ENCODE measurements at places on chromosomes 3 and 15. TPM values are rescaled to one million over a fixed set of nuclear protein-coding genes. Genes with fewer than 3 reads are reported as not detected.

DNA sequence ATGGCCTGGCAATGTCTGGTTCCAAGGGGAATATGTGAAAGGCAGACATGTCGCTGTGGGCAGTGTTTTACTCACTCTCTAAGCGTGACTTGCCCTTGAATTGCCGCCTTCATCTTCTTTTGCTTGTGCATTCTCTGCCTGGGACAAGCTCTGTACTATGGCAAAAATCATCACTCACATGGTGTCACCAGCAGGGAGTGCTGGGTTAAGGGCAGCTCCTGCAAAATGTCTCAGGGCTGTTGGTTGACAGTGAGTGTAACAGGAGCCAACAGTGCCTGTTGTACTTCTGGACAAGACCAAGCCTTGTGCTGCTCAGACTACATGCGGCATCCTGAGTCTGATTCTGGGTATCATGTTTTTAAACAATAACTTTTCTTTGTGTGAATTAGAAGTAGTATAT is 45.3 kb upstream of the KY start:
- DNase-seq = no peak

The CLDN16 gene
- 0.07 TPM for total RNA-seq

The UROC1 gene
- total RNA-seq = not detected

The NUDT16 gene
- total RNA-seq = 28.1 TPM

- no peak for DNase-seq
These were observed 15.4 kb downstream of the CCDC54 start for GRCh38 chr3:107392549-107393165.

GRCh38 chr15:81858586-81858985 is 187.2 kb downstream of the MEX3B start:
- no peak for DNase-seq

DNA sequence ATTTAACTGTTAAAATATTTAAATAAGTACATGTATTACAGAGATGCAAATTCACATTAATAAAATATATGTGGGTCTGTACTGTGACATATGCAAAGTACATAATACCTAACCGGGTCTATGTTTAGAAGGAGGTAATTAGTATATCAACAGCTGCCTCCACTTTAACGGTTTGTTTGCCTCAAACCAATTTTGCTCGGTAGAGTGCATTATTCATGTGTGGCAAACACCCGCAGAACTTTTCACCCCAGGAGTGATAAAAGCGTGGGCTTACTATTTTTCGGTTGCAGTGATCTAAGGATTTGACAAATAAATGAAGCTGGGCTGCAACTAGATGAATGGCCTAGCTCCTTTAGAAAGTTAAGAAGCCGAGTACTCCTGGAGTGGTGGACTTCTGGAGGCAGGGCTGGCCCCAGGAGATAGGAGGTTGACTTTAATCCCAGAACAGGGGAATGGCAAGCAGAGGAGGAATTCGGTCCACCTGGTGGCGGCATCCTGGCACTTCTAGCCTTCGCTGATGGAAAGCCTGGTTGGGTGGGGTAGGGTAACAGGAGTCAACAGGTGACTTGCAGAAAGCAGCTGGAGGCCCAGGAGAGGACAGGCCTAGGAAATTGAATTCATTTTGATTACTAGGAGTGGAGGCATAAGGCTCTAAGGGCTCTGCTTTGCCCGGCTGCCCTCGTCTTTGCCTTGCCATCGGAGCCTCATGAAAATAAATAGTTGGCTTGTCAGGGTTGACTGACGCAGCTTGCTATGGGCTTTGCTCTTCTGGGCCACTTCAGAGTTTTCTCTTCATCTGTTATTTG is 2.4 kb downstream of the SLCO3A1 start:
- DNase-seq = no peak

The HRG gene
- not detected for total RNA-seq

DNA sequence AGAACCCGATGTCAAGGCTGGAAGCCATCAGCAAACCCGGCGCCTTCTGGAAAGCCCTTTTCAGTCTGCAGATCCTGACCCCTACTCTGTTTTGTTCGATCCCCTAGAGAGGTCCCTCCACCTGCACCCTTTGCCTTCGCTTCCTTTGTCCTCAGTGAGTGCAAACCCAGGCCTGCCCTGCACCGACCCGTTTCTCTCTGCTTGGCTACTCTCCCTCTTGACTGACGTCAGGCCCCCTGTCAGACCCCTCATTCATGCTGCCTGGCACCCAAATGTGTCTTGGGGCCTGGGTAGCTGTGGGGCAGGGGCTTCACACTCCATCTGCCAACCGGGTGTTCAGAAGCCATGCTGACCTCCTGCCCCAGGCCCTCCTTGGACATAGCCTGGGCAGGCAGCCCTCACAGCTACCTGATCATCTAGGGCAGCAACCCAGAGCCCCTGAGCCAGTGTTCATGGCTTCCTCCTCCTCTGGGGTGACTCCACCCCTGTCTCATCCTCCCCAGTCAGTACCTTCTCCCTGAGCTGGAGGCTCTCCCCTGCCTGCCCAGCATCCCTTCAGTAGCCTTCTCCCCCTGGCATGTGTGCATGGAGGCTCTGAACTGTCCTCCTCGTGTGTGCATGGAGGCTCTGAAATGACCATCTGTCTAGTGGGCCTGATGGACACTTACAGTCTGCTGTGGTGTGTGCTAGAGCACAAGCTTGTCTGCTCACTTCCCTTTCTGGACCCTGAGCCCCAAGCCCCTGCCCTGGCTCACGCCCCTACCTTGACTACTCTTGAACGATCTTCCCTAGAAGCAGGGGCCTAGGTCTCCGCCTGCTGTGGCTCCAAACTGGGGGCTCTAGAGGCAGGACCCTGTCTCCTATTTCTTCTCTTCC is 69.4 kb downstream of the EXOG start:
- DNase-seq = no peak

GRCh38 chr3:11236588-11237461 is 35.4 kb upstream of the ATG7 start:
- peak; percentile 43 for DNase-seq

Data from uterus (tissue), 4 donors.